ENCODE measurements at places on chromosomes 7 and 10.

DNA sequence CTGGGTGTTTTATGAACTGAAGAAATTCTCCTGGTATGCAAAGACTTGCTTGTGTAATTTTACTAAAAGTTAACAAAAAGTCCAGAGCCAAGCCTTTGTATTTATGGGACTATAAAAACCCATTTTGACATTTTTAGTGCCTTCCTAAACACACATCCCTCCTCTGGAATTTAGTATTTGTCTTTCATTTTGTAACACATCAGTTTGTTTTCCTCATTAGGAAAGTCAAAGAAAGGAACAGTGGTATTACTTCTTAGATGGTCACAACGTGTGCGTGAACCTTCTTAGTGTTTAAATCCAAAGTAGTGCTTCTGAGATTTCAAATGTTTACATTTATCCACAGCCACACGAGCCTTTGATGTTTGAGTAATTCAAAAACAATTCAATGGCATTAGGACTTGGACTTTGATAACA is 103.2 kb upstream of the TMEM106B start:
- no peak for DNase-seq

GRCh38 chr7:27519793-27520469 is 142.8 kb downstream of the HIBADH start:
- DNase-seq, result no peak

DNA sequence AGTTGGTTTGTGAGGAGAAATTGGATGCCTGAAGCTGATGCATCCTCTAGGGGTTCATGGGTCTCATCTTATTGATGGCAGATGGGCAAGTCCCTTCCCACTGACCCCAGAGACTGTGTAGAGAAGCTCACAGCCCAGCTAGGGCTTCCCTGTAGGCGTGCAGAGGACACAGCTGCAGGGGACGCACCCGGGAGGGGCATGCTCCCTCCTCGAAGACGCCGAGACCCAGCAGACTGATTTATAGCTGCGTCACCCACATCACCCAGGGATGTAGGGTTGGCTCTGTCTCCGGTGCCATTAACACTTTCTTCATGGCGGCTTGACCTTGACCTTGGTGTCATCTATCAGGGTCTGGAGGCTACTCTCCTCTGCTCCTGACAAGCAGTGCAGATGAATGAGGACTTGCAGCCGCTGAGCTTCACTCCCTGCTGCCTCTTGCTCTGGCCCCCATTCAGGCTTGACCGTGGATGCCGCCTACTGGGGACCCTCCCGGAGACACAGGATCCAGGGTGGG is 549.7 kb downstream of the TCERG1L start:
- DNase-seq, result no peak

DNA sequence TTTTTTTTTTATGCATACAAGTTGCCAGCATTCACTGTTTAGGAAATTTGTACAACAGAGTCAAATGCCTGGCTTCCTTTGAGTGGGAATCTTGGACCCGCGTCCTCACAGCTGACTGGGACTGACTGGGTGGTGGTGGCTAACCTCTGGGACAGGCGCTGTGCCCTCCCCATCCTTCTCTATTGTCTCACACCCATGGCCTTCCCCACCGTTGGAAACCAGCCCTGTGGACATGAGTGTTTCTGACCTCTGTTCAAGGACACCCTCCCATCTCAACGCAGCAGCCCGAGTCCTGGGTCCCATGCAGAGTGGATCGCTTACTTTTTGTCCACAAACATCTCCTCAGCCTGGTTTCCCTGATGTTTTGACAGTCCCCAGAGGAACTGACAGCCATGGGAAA is 125.1 kb upstream of the PPIF start:
- no peak for DNase-seq

GRCh38 chr10:95841661-95842498 is 65.9 kb upstream of the CC2D2B start:
- peak; percentile 64 for DNase-seq

DNA sequence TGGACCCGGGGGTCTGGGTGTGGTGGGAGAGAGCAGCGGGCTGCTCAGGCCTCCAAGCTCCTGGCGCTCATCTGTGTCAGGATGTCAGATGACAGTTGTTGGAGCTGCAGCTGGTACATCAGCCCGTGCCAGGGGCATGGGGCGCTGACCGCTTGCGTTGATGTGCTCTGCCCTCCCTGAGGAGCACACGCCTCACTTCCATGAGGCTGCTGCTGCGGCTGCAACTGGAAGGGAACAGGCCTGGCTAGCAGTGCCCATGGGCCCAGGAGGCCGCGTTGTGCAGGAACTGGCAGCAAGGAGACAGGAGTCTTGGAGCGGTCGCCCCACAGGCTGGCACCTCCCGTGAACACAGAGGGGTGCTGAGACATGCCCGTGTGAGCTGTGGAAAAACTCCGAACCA is 361.3 kb upstream of the MKI67 start:
- DNase-seq, result no peak

- no peak for DNase-seq
Measured at GRCh38 chr7:107846324-107846723, 43.3 kb upstream of the SLC26A3 start.

- DNase-seq, result no peak
Measured at GRCh38 chr10:23818484-23818883, 379.6 kb downstream of the OTUD1 start.

GRCh38 chr10:18666810-18667209 is 7.6 kb downstream of the ARL5B start:
- no peak for DNase-seq

- DNase-seq, result no peak
Measured at GRCh38 chr7:45149606-45150005, 8.0 kb upstream of the RAMP3 start.

- DNase-seq, result no peak
Measured at GRCh38 chr10:54372179-54372578, 428.9 kb downstream of the PCDH15 start.

- no peak for DNase-seq
Measured at GRCh38 chr10:18608596-18608995, 42.8 kb downstream of the NSUN6 start.

DNA sequence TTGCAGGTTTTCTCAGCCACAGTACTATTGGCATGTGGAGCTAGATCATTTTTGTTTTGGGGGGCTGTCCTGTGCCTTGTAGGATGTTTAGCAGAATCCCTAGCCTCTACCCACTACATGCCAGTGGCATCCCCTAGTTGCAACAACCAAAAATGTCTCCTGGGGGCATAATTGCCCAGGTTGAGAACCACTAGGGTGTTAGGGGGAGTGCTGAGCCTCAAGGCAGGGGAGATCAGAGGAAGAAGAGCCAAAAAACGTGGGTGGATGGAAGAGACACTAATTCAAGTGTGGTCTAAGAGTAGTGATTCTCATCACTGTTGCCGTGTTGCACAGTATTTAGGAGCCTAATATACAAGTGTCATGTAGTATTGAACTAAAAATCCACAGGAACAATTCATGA is 31.7 kb upstream of the CCNY start:
- DNase-seq, result no peak

DNA sequence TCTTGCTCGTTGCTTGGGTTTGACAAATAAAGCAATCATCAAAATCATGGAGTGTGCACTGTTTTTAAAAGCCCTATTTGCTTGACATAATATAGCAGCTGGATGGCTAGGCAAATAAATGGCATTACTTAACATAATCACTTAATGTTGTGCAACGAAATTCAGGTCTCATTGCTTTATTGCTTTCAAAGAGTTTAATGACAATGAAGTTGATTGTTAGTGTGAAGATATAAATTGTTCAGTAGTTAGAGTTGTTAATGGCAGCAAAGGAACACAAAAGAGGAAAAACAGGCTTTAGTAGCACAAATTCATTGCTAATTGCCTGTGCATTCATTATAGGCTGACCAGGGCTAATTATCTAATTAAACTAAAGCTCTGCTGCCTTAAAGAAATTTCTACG is 7.6 kb upstream of the ADO start:
- DNase-seq, result no peak

DNA sequence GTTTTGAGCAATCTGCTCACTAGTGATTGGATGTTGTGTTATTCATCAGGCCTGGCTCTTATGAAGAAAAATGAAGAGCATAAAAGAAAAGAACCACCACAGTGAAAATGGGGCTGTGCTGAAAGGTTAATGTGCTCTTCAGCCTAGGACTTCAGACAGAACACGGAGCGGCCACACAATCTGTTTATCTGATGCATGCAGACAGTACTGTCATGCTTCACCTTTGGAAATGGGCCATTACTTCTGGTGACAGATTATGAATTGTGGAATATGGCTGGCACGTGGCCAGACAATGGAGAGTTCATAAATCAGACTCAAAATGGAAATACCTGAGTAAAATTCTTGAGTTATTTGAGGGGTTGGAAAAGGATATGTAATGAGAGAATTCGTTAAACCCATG is 86.0 kb upstream of the NOBOX start:
- no peak for DNase-seq

DNA sequence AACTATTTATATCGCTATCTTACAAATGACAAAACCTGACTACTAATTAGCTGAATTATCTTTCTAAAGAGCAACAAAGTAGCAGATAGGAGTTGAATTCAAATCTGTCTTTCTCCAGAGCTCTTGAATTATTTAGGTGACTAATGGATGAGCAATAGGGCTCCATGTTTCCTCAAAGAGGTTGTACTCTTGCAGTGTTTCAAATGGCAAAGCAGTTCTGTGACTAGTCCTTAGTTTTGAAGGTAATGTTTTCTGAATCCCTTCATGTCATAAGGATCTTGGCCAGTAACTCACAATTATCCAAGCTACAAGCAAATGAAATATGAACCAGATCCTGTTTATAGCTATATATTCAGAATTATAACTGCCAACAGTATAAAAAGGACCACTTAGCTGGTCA is 999.7 kb downstream of the NRG3 start:
- no peak for DNase-seq

DNA sequence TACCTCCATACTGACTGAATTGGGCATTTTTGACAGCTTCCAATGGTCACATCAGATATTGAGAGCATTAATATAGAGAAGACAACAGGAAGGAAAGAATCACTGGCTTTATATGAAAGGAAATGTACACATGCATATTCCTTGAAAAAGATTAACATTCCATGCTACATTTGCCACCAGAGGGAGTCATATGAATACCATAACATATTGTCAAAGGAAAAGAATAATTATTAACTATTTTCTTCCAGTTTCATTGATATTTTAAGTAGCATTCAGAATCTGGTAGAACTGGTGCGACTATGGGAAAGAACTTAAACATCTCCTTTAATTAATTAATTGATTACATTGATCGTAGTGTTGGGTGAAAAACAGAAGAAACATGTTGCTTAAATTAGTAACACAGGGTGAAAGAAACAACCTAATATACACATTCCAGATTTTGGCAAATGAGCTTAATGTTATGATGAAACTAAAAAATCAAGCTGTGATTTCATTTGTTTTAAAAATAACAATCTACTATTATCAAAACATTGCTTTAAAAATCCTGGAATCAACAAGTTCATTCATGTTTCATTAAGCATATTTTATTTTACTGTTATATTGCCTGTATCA is 71.5 kb downstream of the GPR85 start:
- DNase-seq, result no peak

- DNase-seq, result no peak
Measured at GRCh38 chr7:31125171-31125570, 73.1 kb downstream of the ADCYAP1R1 start.

GRCh38 chr10:117184821-117185220 is 12.5 kb upstream of the KCNK18 start:
- no peak for DNase-seq

DNA sequence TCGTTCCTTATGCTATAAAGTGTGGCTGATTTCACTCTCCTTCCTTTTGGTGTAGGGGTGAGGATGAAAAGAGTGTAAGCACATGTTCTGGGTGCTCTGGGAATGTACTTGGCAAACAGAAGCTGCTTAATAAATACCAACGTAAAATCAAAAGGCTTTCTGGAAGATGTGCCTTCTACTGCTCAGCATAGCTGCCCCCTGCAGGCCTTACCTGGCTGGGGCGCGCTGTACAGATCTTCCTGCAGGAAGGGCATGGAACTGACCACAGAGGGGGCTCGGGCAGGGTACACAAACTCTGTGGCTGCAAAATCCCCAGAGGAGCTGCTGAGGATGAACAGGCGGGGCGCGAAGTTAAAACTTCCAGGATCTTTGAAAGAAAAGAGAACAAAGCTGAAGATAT is 169.4 kb downstream of the SVIL start:
- DNase-seq, result no peak

DNA sequence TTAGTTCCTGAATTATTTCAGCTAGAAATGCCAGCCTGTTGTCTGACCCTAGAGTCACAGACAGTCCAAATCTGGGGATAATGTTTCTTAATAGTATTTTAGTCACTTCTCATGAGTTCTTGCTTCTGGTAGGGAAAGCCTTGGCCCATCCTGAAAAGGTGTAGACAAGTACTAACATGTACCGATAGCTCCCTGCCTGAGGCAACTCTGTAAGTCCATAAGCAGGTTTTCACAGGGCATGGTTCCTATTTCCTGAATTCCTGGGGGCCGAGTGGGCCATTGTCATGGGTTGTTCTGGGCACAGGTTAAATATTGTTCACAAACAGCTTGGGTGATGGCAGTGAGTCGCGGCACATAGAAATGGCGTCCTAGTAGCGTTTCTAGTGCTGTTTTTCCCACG is 3.1 kb upstream of the ZNF117 start:
- DNase-seq, result no peak

- DNase-seq, result no peak
Measured at GRCh38 chr7:84490661-84491060, 296.1 kb upstream of the SEMA3A start.

DNA sequence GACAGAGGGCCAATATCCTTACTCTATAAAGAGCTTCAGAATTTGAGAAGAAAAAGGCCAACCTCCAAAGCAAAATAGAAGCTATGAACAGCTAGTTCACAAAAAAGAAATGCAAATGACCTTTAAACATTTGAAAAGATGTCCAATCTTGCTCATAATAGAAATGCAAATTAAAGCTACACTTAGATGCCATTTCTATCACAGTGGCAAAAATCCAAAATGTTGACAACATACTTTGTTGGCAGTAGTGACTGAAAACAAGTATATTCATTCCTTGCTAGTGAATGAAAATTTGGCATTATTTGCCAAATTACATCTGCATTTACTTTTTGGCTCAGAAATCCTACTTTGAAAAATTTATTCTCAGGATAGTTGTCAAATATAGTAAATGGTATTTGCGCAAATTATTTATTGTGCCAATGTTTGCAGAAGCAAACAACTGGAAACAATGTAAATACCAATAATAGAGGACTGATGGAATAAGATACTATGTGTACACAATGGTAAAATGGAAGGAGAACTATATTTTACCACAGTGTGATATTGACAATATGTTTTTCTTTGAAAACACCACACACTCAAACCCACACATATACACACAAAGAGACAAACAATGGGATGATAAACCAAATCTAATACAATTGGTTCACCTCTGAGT is 9.4 kb downstream of the TMEM106B start:
- DNase-seq, result no peak

- no peak for DNase-seq
Measured at GRCh38 chr10:43824934-43825333, 176.3 kb upstream of the ZNF32 start.

- no peak for DNase-seq
Measured at GRCh38 chr7:154310114-154310513, 257.9 kb downstream of the DPP6 start.

GRCh38 chr7:140326116-140326928 is 72.0 kb downstream of the SLC37A3 start:
- DNase-seq, result peak; percentile 48

GRCh38 chr7:157494506-157495176 is 157.8 kb downstream of the DNAJB6 start:
- no peak for DNase-seq

- no peak for DNase-seq
Measured at GRCh38 chr10:63633677-63634487, 112.7 kb downstream of the REEP3 start.

- DNase-seq, result no peak
Measured at GRCh38 chr10:14560274-14560673, 214.4 kb downstream of the FAM107B start.

- no peak for DNase-seq
Measured at GRCh38 chr10:112766636-112767035, 183.4 kb upstream of the TCF7L2 start.

All from activated CD4-positive, alpha-beta T cell treated with anti-CD3 and anti-CD28 coated beads, Interleukin-2, Interleukin-4, amounts not matched to agents 100 ng/mL and 50 ng/mL, durations not matched to agents 16 hours and 8 hours (primary cell).